ENCODE measurements at places on chromosomes 6 and 20.

DNA sequence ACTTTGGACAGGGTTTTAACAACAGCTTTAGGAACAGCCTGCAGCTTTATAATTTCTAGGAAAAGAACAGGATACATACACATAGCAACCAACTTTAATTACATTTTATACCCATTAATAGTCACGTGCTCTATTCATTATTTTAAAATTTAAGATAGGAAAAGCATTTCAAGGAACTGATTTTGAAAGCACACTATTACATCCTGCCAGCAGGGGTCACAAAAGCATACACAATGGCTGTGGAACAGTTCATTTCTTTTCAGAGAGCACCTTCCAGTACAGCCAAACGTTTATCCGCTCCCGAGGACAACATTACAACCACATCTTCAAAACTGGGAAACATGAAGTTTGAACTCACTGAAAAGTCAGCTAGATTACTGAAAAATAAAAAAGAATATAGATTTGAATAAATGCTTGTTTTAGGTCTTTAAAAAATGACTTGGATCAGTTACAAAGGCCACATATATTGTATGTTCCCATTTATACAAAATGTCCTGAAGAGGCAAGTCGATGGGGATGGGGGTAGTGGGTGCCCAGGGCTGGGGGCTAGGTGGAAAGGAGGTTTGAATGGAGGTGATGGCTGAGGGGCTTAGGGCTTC, 104.6 kb upstream of the EXOC2 start:
- DNase-seq: peak; percentile 27

GRCh38 chr6:133503336-133503729, 262.2 kb downstream of the EYA4 start:
- DNase-seq: no peak

- DNase-seq: no peak
These were observed 233.5 kb upstream of the PMEPA1 start for GRCh38 chr20:57943291-57943690.

DNA sequence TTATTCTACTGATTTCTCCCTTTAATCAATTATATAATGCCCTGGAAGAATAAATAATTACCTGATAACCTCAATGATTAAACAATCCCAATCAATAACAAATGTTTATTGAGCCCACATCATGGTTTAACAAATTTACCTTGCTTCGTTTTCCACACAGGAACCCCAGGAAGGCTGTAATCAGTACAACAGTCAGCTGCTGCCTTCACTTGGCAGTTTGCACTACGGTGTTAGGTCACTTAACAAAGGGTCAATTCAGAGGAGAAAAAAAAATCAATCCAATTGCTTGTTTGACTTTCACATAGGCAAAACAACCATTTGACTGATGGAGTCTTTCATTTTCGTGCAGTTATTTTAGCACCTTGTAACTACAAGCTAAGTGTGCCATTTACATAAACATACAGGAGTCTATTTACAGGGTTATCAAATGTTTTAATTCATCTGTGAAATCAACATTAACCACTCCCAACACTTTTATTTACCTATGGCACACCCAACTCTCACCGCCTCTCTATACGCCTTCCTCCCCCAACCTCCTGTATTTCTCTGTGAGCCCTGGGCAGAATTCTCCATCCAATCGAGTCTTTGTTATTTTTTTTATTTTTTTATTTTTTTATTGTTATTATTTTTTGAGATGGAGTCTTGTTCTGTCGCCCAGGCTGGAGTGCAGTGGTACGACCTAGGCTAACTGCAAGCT, 140.4 kb upstream of the TAB2 start:
- DNase-seq: no peak

GRCh38 chr6:77446249-77446648, 17.0 kb downstream of the HTR1B start:
- no peak for DNase-seq

- DNase-seq: no peak
These were observed 144.6 kb upstream of the BEND3 start for GRCh38 chr6:107259951-107260350.

DNA sequence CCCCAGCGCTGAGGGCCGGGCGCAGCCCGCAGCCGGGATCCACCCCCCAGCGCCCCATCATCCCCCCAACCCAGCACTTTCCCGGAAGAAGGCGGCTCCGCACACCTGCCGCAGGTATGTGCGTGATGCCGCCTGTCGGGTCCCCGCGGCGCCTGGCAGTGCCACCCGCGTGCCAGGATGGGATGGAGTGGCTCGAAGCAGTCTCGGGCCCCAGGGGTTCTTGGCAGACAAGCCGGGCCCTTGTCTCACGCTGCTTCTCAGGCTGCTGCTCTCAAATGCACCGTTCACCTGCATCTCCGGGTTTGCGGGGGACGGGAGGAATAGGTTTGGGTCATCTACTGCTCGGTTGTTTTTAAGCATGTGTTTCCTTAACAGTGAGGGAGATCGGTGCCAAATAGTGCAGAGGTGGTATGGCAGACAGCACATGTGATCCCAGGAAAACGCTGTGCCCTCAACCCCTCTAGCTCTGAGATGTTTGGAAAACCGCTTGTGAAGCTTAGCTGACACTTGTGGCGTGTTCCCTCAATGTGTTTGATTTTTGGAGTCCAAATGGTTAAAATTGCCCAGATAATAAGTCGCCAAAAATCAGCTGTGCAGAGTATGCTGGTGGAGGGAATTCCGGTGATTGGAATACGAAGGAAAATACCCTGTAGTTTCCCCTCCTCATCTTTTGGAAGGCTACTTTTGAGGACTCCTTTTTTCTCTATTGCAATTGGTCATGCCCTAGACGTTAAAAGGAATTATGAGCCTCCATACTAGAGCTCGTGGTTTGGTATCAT, 926 bp downstream of the MYLIP start:
- no peak for DNase-seq

- DNase-seq: no peak
These were observed 16.4 kb downstream of the MANBAL start for GRCh38 chr20:37305839-37306238.

Measured in HTR-8/SVneo (cell line).